ENCODE measurements at places on chromosomes 7 and 10.

GRCh38 chr10:29434111-29434510 is 145.2 kb downstream of the LYZL1 start:
- no peak for DNase-seq

DNA sequence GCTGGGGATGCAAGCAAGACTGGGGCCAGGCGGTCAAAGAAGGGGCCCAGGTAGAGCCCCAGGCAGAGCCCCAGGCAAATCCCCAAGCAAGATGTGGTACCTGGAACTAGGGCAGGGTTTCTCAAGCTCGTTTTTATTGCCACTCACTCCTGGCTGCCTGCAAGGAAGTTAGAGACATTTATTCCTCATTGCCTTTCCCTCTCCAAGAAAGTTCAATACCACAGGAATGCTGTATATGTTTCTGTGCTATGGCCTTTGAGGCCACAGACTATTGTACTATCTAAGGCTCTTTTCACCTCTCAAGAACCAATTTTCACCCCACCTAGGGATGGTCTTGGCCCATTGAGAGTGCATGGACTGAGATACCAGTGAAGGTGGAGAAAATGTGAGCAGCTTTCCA is 71.3 kb downstream of the TACC2 start:
- DNase-seq, result no peak

DNA sequence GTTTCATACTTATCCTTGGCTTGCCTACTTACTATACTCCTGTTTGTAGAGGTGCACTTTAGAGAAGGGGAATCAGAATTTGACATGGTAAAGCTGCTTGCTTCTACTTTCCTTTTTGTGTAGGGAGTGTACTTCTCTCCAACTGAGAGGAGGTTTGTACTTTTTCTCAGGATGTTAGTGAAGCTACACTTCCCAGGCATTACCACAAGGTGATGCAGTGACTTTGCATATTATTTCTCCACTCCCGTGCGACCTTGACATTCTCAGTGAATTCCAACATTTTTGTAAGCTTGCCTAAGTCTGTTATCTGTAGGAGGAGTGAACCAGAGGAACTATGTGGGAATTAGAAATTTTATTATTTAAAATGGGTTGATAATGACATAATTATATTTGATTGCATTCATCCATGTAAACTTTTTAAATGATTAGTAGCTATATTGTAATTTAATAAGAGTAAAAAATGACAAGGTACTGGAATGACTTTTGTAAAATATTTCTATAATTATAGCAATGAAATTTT is 5.2 kb downstream of the TAX1BP1 start:
- no peak for DNase-seq

GRCh38 chr7:110988890-110989501 is 101.9 kb upstream of the LRRN3 start:
- DNase-seq, result no peak

DNA sequence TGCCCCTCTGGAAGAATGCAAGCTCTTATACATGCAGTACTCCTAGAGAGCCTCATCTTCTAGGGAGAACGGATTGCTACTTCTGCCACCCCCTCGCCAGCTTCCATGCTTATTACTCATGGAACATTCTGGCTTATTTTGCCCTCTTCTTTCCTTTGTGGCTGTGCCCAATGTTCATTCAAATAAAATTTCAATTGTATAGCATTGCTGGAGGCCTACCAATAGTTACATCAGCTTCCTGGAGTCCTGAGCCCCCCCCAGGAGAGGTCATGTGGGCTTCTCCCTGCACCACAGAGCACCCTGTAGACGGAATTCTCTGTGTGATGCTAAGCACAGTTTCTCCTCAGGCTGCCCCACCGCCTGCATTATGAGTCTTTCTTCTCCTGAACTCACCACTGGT is 1094.0 kb downstream of the KCNMA1 start:
- DNase-seq, result no peak

GRCh38 chr7:125857606-125858005 is 928.0 kb upstream of the POT1 start:
- no peak for DNase-seq

DNA sequence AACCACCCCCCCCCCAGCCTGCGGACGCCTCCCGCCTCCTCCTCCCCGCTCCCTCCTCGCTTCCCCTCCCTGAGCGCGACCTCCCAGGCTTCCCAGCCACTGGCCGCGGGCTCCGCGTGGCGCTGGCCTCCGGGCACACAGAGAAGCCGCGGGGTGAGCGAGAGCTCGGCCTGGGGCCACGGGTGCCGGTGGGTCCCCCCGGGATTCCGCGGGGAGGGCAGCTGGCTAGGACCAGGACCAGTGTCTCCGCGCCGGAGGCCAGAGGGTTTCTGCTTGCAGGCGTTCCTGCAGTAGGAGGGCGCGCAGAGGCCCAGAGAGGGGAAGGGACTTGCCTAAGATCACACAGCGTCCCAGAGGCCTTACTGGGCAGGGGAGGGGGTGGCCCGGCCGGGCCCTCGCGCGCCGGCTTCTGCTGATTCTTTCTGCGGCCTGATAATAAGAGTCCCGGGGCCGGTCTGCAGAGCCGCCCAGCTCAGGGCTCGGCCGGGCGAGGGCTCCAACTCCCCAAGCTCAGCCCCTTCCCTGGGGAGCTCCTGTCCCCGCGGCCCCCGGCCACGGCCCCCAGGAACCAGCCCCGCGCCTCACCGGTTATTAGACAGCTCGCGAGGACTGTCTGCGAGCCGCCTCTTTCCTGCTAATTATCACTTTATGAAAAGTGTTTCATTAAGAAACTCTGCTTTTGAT is 10.1 kb downstream of the UNCX start:
- no peak for DNase-seq

- DNase-seq, result no peak
These were observed 310.7 kb downstream of the SFMBT2 start for GRCh38 chr10:7100032-7100702.

DNA sequence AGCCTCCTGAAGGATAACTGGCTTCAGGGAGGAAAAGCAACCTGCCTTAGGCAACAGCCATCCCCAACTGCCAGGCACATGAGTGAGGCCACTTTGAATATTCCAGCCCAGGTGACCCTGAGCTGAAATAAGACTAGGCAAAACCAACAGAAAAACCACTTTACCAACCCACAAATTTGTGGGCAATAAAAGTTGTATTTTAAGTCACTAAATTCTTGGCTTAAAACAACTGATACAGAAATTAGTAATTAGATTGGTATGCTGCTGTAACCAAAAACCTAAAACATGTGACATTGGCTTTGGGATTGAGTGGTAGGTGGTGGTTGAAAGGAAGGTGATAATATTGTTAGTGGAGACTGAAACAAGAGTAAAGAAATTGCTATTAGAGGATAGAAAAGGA is 39.9 kb downstream of the ABCB4 start:
- no peak for DNase-seq

- no peak for DNase-seq
These were observed 2.3 kb upstream of the INSYN2A start for GRCh38 chr10:127198721-127199120.

- DNase-seq, result peak; percentile 20
These were observed 509 bp downstream of the AHR start for GRCh38 chr7:17298840-17299482.

GRCh38 chr10:110077436-110078130 is 69.8 kb downstream of the ADD3 start:
- peak; percentile 31 for DNase-seq

DNA sequence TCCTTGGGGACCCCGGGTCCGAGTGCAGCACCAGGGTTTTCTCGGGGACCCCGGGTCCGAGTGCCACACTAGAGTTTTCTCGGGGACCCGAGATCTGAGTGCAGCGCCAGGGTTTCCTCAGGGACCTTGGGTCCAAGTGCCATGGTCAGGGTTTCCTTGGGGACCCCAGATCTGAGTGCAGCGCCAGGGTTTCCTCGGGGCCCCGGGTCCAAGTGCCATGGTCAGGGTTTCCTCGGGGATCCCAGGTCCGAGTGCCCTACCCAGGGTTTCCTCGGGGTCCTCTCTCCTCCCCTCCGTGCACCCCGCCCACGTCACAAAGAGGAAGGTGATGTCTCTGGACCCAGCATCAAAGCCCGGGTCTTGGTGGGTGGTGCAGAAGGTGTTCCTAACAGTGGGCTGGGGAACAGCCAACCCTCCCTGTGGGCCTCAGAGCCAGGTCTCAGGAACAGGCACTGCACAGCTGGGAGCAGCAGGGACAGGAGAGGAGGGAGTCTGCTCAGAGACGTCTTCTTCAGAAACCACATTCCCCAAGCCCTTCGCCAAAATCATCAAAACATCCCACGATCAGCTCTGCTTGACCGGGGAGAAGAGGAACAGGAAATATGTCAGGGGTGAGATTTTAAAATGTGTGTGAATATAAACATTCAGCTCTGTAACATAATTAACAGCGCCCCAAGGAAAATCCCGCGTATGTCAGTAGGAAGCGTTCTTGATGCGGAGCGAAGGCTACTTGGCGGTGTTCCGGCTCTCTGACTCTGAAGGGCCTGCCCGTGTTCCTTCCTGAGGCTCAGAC is 540.7 kb downstream of the DNAJB6 start:
- no peak for DNase-seq

DNA sequence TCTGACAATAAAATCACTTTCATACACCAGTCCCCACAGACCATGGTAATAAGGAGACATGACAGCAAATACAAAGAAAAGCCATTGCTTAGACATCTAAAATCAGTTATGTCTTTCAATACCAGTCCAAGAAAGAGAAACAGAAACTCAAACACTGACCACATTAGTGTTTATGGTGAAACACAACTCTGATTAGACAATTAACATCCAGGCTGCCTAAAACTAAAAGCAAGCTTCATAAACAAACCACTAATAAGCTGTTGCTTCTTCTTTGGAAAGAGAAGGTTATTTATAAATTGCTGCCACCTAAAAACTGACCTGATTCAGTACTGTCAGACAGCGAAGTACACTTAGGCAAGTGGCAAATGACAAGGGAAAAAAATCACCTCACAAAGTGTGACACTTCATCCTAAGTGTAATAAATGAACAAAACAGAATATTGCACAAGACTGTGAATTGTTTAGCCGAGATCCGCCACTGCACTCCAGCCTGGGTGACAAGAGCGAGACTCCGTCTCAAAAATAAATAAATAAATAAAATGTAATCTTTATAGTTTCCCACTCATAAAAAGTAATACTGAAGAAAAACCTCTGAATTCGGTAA is 277.4 kb downstream of the PARD3 start:
- no peak for DNase-seq

DNA sequence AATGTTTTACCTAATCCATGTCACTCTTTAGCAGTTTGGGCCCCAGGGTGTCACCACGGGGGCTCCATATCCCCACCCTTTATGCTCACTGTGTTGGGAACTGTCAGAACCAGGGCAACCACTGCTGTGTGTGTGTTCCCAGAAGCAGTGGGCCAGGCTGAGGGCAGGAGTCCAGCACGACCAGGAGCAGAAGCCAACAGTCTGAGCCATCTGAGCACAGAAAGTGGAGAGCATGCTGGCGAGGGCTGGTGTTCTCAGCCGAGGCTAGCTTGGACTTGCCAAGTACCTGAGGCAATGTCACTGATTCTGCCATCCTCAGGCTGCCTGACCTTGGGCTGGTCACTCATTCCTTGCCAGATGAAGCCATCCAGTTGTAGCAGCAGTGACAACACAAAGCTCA is 285.0 kb downstream of the BMPER start:
- peak; percentile 11 for DNase-seq

DNA sequence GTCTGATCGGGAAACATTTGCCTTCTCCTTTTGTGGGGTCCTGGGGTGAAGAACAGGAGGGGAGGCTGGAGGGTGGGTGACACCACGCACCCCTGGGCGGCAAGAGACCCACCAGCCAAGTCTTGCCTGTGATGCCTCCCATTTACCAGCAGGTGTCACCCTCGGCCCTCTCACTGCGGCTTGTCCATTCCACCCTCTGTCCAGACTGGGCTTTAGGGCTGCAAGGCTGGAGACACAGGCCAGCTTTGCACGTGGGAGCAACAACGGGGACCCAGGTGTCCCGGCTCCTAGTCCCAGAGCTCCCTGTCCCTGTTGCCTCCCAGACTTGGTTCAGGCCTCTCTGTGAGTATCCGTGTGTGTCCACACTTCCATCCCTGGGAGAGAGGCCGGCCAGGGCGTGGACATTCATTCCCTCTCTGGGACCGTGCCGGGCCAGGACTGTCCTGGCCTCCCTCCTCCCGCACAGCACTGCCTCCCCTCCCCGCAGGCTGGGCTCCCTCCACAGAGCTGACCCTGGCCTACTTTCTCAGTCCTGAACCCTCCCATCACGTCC is 36.2 kb upstream of the GTF2IRD1 start:
- DNase-seq, result peak; percentile 73

DNA sequence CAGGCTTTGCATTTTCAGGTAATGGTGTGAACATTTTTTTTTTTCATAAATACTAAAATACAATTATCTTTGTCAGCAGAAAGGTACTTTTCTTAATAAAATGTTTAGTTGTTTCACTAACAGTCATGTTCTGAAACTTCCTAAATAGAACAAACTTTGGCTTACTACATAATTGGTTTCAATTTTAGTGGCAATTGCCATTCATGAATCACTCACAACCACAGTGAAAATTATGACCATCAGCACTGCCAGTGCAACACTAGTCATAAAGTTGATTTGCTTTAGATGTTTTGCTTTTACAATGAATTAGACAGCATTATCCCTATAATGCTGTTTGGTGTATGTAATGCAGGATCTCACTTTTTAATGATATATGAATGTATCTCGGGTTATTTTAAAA is 297.6 kb upstream of the PLXDC2 start:
- DNase-seq, result no peak

- DNase-seq, result no peak
These were observed 23.2 kb upstream of the MALSU1 start for GRCh38 chr7:23275912-23276311.

DNA sequence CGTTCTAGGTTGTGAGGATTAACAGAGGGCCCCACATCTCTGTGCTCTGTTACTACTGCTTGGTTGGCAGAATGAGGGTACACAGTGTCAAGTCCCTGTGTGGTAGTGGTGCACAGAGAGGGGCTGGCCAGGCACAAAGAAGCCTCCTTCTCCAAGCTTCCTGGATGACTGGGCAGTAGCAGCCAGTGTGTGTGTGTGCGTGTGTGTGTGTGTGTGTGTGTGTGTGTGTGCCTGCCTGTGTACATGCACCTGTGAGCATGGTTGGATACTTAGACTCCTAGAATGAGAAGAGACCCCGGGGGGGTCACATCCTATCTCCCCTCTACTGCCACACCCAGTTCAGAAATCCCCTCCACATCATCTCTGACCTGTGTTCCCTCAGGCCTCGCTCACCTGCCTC is 146.7 kb upstream of the UNC5B start:
- no peak for DNase-seq

- DNase-seq, result peak; percentile 29
These were observed 36.1 kb downstream of the MAD1L1 start for GRCh38 chr7:2196381-2197378.

- DNase-seq, result peak; percentile 63
These were observed 55.2 kb downstream of the CDK6 start for GRCh38 chr7:92781117-92781720.

DNA sequence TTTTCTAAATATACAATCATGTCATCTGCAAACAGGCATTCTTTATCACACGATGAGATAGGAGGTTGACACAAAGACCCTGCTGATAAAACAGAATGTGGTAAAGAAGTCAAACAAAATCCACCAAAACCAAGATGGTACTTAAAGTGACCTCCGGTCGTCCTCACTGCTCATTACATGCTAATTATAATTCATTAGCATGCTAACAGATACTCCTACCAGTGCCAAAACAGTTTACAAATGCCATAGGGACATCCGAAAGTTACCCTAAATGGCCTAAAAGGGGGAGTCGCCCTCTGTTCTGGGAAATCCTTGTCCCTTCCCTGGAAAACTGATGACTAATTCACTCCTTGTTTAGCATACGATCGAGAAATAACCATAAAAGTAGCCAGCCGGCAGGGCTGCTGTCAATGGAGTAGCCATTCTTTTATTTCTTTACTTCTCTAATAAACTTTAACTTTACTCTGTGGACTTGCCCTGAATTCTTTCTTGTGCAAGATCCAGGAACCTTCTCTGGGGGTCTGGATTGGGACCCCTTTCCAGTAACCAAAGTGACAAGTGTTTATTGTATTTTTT is 126.6 kb downstream of the CCDC71L start:
- no peak for DNase-seq
